ENCODE measurements at places on chromosomes 3 and 15.

GRCh38 chr15:44147636-44148035 lies 47.4 kb downstream of the FRMD5 start:
- DNase-seq = no peak

DNA sequence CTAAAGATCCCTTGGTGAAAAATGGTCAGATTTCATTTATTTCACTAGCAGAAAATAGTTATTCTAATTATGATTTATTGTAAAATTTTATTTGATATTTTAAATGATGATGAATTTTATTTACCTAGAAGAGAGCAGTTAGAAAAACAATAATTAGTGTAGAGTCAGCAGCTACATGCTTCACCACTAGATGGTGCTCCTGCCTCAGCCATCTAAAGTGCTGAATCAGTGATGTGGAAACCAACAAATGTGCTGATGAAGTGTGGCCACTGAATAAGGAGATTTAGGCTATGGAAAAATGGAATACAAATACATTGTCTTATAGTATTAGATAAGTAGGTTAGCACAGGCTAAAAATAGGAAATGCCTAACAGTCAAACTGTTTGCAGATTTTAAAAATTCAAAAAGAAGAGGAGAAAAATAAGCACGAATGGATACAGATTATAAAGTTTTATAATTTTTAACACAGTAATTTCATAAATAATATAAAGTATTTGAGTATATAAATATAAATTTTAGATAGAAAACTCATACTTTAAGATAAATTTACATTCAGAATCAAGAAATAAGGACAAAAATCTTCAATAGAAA lies 109.8 kb downstream of the PPP2R3A start:
- peak; percentile 86 for DNase-seq

- no peak for DNase-seq
These were observed 236.0 kb upstream of the EIF1B start for GRCh38 chr3:40073310-40074007.

- DNase-seq = peak; percentile 36
These were observed 1.2 kb downstream of the CLSTN2 start for GRCh38 chr3:139935866-139936817.

GRCh38 chr3:69821133-69821532 lies 81.9 kb downstream of the MITF start:
- no peak for DNase-seq
